ENCODE measurements at places on chromosomes 3 and 15.
A peak's percentile ranks its signal among the peaks of the same experiment; 100 is the strongest.

- no peak for DNase-seq
These were observed 1.0 kb downstream of the RFX7 start for GRCh38 chr15:56242576-56243162.

GRCh38 chr3:193474446-193474845 is 80.2 kb downstream of the ATP13A4 start:
- no peak for DNase-seq

DNA sequence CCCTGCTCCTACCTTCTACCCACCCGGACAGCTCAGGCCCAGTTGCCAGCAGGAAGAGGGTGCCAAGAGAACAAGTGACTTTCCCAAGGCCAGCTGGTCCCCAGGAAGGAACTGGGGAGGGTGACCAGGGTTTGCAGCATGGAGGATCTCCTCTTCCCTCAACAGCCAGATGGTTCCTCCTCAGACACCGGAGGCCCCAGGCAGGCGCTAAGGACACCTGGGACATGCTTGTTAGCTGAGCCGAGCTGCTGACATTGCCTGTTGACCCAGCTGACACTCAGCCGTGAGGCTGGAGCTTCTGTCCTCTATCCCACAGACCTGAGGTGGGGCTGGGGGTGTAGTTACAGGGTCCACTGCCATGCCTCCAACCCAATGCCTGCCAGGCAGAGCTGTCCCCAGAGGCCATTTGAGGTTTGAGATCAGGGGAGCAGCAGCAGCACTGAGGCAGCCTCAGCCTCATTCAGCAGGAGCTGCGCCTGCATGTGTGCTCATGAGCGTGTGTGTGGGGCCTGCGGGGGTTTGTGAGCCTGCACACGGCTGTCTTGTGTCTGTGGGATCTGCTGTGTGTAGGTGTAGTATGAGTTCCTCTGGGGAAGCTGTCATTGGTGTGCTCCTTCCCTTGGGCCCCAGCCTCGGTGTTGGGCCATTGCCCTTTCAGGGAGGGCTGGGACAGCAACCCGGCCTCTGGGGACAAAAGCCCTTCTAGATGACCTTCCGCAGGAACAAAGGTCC is 7.1 kb downstream of the CPLX3 start:
- DNase-seq: no peak

DNA sequence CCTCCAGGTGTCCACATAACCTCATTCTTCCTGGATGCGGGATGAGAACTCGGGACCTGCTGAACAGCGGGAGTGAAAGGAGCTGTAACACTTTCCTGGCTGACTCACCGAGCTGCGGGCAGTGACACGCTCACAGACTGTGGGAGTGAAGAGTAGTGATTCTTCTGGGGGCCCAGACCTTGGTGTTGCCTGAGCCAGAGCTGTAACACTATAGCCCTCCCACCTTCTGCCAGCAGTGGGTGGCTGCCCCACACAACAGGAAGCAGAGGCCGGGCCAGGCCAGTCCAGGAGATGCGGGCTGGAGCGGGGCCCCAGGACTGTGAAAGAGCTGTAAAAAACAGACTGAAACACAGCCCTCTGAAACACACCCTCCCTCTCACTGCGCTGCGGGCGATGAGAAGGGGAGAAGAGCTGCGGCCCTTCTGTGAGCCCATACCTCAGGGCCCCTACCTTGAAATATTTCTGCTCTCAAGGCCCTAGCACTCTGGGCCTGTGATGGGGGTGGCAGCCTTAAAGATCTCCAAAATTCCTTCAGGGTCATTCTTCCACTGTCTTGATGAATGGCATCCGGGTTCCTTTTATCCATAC is 464.0 kb upstream of the CCDC54 start:
- peak; percentile 35 for DNase-seq

All from smooth muscle cell of the brain vasculature (primary cell).